Substantia nigra (tissue), 51 donors: ENCODE measurements at places on chromosomes 16 and 17.

GRCh38 chr17:32555611-32556310 lies 69.0 kb downstream of the CDK5R1 start:
- no peak for DNase-seq

DNA sequence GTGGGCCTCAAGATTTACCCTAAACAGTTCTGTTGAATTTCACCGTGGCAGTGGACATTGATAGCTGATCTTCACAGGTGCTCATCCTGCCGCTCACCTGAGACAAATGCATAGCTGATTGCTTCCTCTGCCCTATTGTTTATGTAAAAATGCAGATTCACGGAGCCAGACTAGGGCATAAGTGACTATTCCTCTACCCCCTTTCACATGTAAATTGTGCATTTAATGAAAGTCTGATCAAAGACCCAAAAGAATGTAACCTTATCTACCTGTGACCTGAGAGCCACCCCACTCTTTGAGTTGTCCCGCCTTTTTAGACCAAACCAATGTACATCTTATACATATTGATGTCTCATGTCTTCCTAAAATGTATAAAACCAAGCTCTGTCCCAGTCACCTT lies 312.4 kb upstream of the CDH5 start:
- DNase-seq, result no peak

DNA sequence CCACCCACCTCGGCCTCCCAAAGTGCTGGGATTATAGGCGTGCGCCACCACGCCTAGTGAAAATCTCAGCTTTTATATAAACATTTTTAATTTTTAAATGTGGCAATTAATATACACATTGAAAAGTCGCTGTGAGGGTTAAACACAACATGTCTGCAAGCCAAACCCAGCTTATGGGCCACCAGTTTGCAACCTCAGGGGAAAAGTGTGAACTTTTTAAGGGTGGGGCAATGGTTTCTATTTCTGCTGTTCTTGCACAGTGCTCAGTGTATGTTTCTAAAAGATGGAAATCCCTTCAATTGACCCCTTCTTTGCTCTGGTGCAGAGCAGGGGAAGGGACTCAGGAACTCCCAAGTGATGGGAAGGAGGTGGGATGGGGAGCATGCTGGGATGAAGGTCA lies 18.3 kb upstream of the SUPT4H1 start:
- no peak for DNase-seq

DNA sequence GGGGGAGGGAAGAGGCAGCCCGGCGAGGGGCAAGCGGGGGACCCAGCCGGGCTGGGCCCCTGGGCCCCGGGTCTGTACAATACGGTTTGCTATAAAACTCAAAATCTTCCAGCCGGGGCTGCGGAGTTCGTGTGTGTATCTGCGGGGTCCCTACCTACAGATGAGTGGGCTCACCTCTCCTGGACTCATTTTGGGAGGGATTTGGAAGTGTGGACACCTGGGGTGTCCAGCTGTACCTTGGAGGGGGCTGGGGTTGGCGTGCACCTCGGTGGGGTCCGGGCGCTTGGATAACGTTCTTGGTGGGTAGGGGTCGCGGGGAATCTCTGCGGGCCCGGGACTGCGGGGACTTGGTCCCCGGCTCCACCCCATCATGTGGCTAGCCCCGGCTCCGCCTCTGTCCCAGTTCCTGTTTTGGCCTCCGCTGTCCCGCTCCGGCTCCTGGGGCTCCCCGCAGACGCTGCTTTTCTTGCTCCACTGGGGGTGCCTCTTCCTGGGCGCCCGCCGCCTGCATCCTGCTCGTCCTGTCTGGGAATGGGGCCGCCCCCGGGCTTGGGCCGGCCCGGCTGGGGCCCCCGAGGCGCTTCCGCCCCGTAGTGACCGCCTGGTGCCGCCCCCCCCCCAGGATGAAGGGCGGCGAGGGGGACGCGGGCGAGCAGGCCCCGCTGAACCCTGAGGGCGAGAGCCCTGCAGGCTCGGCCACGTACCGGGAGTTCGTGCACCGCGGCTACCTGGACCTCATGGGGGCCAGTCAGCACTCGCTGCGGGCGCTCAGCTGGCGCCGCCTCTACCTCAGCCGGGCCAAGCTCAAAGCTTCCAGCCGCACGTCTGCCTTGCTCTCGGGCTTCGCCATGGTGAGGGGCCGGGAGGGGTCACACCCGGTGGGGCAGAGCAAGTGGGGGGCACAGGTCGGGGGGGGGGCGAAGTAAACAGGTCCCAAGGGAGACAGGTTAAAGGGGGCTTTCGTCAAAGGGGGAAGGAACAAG lies at the start of gene ORAI3:
Gene ORAI3, plus strand, starts transcription at position 402 of the 983 bp plus-strand sequence. Its CDS starts 222 bp downstream, at position 624.
- peak; percentile 73 for DNase-seq

DNA sequence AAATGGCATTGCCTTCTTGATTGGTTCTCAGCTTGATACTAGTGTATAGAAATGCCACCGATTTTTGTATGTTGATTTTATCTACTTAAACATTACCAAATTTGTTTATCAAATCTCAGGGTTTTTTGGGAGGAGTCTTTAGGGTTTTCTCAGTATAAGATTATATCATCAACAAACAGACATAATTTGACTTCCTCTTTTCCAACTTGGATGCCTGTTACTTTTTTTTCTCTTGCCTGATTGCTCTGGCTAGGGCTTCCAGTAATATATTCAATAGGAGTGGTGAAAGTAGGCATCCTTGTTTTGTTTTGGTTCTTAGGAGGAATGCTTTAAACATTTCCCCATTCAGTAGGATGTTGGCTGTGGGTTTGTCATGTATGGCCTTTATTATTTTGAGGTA lies 29.1 kb downstream of the EFCAB13 start:
- no peak for DNase-seq

- DNase-seq, result peak; percentile 16
Observed at GRCh38 chr17:51351890-51352289, 91.5 kb downstream of the UTP18 start.

GRCh38 chr17:7215652-7216180 lies 3.9 kb downstream of the DLG4 start:
- DNase-seq, result no peak

DNA sequence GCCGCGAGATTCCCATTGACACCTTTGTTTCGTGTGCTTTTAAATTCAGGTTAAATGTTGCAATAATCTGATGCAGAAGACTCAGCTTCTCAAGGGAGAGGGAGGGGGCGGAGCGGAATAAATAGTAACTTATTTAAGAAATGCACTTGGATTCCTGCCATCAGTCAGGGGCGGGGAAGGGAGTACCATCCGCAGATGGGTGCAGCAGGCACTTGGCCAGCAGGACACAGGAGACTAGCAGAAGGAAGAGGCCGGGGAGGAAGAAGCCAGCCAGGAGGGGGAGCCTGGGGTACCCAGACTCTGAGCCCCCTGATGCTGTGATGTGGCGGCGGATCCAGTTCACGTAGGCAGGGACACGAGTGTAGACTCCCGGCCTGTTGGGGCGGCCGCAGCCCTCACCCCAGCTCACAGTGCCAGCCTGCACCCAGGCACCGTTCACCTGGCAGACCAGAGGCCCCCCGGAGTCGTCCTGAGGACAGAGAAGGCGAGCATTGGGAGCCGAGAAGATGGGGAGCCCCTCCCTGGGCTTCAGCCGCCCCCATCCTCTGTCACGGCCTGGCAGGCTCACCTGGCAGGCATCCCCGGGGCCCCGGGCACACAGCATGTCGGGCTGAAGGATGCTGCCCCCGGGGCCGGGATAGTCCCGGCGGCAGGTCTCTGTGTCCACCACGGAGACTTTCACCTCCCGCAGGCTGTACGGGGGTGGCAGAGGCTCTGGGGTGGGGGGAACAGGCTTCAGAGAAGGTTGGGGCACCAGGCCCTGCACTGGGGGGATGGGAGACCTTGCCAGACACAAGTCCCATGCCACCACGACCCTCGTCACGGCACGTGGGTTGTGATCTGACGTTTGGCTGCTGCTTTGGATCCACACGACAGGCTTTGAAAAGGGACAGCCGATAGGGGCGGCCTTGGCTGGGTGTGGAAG lies 3.2 kb downstream of the TPSG1 start:
- no peak for DNase-seq

DNA sequence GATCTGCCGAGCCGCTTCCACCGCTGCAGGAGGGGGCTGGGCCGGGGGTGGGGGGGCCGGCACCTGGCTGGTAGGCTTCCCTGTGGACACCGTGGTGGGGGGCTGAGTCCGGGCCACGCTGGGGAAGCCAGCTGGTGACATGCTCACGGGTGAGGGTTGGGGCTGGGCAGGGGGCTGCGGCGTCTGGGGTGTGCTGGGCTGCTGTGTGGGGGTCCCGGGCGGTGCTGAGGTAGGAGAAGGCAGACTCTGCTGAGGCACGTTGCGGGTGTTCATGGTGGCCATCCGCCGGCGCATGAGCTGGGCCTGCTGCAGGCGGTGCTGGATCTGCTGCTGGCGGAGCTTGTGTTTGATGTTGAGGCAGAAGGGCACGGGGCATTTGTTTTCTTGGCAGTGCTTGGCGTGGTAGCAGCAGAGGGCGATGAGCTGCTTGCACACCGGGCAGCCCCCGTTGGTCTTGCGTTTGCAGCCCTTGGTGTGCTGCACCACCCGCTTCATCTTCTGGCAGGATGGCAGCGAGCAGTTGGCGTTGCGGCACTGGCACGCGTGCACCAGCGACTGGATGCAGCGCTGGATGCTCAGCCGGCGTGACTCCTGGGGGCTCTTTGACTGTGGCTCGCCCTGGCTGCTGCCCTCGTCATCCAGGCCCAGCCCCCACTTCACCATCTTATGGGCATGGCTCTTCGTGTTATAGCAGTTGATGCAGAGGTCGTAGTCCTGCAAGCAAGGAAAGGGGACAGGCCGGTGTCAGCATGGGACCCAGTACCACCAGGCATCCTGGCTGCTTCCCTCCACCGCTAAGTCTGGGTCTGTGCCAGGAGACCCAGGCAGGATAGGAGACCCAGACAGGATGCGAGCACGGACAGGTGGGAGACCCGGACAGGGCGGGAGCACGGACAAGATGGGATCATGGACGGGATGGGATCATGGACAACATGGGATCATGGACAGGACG lies 12.1 kb upstream of the TRAP1 start:
- no peak for DNase-seq

DNA sequence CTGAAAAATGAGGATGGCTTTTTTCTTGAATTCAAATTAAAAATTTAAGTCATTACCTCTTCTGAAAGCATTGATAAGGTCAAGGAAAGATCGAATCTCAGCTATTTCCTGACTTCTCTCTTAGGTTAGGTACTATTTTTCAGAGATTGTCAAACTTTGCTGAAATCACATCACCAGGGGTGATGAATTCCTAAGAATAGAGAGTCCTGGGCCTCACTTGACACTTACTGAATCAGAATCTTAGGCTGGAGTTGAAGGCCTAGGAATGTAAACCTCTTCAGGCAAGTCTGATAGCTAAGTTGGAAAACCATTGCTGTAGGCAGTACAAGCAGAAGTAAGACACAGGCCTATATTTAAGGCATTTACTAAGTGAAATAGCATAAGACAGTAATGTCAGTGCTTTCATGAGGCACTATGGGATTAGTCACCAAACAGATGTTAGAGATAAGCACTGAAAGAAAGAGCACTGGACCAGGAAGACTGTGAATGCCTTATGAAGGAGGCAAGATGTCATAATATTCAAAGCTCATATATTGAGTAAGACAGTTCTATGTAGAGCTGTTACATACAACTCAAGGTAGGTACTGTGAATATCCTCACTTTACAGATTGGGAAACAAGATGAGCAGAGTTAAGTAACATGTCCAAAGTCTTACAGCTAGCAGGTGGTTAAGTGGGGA lies 21.5 kb downstream of the DCAF7 start:
- DNase-seq, result no peak

DNA sequence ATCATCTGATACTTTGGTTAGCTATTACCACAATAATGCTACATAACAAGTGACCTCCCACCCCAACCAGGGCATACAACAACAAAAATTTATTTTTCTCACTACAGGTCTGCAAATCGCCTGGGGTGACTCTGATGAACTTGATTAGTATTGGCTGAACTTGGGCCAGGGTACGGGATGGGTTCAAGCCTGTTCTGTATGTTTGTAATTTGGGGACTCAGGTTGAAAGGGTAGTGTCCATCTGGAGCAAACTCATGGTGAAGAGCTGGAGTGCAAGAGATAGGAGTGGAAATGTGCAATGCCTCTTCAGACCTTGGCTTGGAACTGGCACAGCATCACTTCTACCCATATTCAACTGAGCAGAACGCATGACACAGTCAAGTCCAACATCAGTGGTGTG lies 16.3 kb upstream of the NKD1 start:
- no peak for DNase-seq

GRCh38 chr16:314795-315299 lies 31.9 kb downstream of the PDIA2 start:
- no peak for DNase-seq

DNA sequence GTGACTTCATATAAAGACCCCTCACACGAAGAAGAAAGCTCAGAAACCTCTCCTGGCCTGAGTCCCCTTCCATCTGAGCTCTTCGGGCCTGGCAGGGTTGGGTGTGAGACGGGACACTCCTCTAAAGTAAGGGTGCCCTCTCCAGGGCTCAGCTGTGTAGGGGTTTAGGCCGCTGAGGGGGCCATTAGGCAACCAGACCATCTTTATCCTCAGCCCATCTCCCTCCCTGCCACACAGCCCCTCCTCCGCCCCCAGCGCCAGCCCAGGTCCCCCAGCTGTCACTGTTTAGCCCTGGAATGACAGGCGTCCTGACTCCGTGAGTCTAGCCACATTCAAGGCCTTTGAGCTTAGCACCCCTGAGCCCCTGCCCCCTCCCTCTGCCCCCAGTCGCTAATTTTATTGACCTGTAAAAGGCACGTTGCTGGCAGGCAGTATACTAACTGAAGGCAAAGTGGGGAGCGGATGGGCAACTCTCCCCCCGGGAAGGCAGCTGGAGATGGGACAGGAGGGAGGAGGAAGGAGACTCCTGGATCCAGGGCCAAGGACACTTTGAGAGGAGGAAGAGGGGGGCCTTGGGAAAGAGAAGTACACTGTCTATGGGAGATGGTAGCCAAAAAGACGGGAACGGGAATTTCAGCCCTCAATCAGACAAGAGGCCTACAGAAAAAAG lies 592 bp upstream of the ZNF385C start:
- DNase-seq, result no peak

GRCh38 chr16:85172455-85173145 lies 60.3 kb upstream of the CIBAR2 start:
- no peak for DNase-seq

DNA sequence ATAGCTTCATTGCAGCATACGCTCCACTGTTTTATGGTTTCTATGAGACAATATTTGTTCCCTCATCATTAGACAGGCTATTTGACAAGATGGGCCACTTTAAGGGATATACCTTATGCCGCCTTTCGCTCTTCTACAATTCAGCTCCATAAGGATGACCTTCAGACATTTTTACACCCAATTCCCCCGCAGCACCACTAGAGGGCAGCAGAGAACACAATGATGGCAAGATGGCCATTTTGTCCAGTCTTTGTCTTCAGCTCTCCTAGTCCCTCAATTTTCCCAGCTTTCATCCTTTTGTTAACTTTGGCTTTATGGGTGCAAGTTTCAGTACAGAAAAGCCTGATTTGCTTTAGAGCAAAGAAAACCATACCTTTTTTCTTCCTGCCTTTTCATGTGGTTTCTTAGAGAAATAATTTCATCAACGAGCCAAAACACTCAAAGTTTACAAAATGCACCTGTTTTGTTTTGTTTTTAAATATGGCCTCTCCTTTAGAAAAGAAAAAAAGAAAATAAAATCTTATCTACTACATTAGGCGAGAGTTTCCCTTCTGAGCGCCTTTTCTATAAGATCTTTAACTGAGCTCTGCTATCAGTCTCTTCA lies 355.3 kb downstream of the TOX3 start:
- peak; percentile 65 for DNase-seq

- DNase-seq, result no peak
Observed at GRCh38 chr17:65121916-65122806, 15.0 kb upstream of the RGS9 start.
